T47D (cell line): ENCODE measurements at places on chromosomes 12 and 14.
A peak's percentile ranks its signal among the peaks of the same experiment; 100 is the strongest.

DNA sequence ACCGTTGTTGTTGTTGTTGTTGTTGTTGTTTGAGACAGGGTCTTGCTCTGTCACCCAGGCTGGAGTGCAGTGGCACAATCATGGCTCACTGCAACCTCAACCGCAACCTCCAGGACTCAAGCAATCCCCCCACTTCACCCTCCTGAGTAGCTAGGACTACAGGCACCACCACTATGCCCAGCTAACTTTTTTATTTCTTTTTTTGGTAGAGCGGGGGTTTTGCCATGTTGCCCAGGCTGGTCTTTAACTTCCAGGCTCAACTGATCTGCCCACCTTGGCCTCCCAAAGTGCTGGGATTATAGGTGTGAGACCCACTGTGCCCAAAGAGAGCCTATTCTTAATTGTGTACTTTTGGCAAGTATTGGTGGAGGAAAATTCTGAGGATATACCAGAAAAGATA lies 25.7 kb downstream of the MOK start:
- no peak for DNase-seq

DNA sequence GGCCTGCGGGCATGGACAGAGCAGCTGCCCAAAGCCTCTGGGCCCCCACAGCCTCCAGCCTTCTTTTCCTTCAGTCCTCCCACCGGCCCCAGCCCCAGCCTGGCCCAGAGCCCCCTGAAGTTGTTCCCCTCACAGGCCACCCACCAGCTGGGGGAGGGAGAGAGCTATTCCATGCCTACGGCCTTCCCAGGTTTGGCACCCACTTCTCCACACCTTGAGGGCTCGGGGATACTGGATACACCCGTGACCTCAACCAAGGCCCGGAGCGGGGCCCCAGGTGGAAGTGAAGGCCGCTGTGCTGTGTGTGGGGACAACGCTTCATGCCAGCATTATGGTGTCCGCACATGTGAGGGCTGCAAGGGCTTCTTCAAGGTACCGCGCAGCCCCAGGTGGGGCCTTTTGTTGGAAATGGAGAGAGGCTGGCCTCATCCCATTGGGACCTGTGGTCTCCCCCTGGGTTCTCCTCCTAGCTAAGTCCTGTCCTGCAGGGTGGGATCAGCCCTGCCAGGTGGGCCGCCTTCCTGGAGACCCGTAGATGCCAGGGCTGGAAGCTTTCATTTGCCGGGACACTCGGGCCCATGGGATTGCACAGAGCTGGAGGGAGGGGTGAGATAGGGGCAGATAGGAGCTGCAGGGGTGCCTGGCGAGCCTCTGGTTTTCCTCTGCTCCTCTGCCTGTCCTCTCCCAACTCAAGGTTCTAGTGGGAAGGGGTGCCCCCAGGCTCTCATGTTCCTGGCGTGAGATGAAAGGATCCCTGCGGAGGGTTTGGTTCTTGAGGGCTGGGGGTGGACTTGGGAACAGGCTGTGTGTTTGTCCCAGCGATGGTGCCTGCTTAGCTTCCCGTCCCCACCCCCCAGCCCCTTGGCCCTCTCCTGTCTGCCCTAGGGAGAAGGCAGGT lies 3.8 kb downstream of the NR4A1 start:
- DNase-seq = no peak

GRCh38 chr12:70671698-70672097 lies 34.5 kb upstream of the PTPRB start:
- DNase-seq = no peak

DNA sequence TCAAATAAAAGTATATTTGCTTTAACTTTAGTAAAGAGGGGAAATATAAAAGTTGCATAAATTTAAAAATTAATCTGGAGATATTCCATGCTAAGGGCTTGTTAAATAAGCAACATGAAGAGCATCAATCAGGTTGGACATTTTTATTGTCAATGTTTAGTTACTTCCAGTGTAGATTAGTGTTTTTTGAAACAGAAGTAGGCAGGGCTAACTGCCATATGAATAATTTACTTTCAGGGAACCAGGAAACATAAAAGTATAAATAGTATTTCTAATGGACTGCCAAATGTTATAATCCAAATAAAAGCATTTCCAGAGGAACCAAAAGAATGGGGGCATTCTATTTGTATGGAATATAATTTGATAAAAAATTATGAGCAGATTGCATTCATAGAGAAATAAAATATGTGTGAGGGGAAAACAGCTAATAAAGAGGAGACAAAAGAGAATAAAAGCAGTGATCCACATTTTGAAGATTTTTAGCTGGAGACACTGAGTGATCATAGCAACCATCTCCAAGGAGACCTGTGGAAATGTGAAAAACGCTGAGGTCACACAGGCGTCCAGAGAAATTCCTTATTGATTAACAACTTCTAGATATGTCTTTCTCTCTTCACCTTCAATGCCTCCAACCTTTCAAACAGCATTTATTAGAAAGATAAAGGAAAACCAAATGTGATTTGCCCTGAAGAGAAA lies 70.8 kb downstream of the SRGAP1 start:
- no peak for DNase-seq

DNA sequence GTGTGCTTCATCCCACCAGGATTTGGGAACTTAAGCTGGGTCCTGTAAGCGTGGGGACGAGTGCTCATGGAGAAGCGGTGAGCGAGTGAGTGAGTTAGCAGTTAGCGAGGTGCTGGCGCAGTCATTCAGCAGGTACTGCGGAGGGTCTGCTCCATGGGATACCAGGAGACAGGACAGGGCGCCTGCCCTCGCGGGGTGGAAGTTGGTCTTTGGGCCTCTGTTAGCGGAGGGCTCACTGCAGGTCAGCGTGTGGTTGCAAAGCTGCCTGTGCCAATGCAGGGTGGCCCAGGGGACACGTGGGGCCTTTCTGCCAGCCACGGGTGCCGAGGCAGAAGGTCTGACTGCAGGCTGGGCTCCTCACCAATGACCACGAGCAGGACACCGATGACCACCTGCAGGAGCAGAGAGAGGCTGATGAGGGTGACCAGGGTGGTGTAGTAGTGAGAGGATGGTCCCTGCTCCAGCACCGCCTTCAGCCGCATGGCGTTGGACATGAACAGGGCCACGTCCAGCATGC lies 97.6 kb downstream of the NINJ2 start:
- no peak for DNase-seq

- DNase-seq = no peak
Observed at GRCh38 chr12:116969615-116970585, 59.1 kb downstream of the FBXW8 start.

- DNase-seq = no peak
Observed at GRCh38 chr14:96514694-96515093, 12.5 kb downstream of the PAPOLA start.

DNA sequence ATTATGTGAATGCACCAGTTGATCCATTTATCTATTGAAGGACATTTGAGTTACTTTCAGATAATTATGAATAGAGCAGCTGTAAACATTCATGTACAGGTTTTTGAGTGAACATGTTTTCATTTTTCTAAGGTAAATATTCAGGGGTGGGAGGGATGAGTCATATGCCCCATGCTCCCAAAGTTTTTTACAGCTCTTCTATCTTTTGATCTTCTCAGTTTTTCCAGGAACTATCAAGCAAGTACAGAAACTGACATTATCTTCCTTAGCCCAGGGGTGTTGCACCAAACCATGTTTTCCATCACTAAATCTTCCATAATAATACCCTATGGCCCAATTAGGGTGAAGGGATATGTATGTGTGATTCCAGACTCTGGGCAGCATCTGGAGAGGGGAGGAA lies 384.5 kb downstream of the EMP1 start:
- no peak for DNase-seq

- no peak for DNase-seq
Observed at GRCh38 chr12:113221997-113222729, 899 bp downstream of the TPCN1 start.

DNA sequence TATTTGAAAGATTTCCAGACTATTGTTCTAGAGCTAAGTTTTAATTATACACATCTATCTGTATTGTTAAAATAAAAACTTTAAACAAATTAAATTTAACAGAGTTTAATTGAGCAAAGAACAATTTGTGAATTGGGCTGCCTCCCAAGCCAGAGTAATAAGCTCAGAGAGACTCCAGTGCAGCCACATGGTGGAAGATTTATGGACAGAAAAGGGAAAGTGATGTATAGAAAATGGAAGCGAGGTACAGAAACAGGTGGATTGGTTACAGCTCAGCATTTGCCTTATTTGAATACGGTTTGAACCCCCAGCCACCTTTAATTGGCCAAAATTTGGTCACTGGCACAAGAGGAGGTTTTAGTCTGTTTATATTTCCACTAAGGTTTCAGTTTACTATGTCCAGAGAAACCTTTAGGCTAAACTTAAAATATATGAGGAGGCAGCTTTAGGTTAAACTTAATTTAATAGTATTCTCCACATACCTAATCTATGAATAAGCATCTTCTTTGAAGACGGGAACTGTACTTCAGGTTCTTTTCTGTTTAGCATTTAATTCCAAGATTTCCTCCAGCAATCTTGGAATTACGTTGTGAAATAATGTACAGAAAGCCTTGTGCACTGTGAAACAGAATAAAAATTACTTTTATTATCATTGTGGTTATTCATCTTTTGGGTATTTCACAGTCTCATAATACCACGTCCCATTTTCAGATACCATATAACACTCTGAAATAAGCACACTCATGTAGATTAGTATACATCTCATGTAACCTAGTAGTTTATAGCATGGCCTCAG lies 19.4 kb downstream of the SRGAP1 start:
- no peak for DNase-seq

DNA sequence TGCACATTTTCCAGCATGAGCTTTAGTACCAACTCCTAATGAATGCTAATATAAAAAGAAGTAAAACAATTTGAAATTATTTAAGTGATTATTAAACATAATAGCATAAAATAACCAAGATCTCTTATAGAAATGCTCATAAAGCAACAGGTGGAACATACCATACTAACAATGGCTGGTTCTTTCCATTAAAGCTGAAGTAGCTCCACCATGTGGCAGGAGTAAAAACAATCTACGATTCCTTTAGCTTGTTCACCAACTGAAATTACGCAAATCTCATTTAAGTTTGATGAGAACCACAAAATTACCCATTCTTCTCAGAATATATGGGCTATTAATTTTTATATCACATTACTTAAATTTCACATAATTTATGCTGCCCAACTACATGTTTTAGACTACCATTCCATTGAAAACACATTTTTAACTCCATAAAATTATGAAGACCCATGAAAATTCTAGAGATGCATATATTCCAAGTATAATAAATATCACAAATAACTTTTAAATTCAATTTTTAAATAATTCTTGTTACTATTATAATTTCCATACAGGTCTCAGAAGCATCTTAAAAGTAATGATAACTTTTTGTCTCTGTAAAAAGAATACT lies 213.6 kb downstream of the DAD1 start:
- DNase-seq = peak; percentile 67

- DNase-seq = no peak
Observed at GRCh38 chr12:79351251-79351650, 339.5 kb downstream of the PAWR start.

DNA sequence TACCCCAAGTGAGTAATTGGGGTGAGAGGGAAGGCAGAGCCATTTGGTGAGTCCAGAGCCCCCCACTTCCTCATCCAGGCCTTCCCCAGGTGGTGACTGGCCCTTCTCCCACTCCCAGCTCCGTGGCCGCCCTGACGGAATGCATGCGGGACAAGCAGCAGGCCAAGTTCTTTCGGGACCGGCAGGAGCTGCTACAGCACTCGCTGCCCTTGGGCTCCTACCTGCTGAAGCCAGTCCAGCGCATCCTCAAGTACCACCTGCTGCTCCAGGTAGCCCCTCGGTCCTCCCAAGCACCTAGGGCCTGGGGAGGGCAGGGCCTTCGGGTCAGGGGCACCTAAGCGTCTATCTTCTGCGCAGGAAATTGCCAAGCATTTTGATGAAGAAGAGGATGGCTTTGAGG lies 26.5 kb downstream of the PLEKHG3 start:
- no peak for DNase-seq

GRCh38 chr14:99633918-99634317 lies 11.0 kb upstream of the HHIPL1 start:
- no peak for DNase-seq

DNA sequence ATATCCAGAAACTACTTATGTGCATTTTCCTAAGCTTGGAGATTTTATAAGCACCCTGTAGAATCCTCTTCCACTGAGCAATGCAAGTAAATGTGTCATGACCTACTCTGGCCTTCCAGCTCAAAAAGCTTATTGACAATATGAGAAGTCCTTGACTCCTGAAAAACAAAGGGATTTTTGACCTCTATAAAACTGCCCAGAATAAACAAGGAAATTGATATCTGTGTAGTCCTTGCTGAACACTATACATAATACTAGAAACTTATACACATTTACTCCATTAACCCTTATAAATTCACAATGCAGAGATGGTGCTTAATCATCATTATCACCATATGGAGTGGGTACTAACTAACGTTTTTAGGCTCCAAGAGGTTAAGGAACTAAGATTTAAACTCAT lies 197.4 kb upstream of the KRR1 start:
- DNase-seq = no peak

DNA sequence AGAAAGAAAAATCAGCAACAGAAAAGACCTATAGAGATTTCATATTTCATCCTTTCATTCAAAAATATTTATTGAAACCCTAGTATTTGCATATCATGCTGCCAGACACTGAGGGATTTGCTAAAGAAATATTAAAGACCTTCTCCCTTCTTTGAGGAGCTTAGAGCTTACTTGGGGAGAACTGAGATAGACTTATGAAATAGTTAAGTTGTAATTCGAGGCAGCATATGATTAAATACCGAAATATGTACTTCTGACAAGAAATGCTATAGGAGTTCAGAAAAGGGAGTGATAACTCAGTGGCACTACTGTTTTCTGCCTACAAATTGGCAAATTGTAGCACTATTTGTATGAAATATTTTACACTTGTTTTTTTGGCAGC lies 59.1 kb downstream of the PLXNC1 start:
- DNase-seq = no peak

DNA sequence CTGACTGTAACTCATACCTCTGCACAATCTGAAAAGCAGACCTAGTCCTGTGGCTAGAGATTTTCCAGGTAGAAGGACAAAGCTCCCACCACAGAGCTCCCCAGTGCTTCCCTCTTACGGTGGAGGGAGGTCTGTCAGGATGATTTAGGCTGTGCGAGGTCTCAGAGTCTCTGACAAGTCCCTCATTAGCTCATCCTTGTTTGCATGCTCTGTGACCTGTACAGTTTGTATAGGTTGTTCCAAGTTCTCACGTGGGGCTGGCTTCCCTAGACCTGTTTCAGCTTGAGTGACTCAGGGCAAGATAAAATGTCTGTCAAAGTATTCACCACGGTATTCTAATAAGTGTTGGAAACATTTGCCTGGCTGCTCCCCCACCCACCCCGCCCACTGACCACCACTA lies 34.8 kb downstream of the ASCL1 start:
- no peak for DNase-seq

- peak; percentile 46 for DNase-seq
Observed at GRCh38 chr12:47547077-47547476, 158.8 kb downstream of the RPAP3 start.

DNA sequence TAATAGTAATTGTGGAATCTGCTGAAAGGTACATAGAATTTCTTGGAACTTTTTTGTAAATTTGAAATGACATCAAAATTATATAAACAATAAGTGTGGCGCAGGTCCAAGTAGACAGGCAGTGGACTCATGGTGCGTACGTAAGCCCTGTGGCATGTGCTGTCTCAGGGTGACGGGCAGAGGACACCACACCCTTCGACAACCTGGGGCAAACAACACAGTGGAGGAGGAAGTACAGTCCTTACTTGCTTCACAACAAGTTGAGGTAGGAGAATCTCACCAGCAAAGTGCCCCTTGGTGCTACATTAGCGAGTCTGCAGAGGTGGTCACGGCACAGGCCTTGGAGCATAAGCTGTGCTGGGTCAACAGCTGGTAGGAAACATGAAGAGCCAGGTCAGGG lies 180.9 kb downstream of the AEBP2 start:
- no peak for DNase-seq

- DNase-seq = no peak
Observed at GRCh38 chr12:2580821-2581220, 213.9 kb upstream of the FKBP4 start.

GRCh38 chr14:83885837-83886293 lies 1644.1 kb upstream of the FLRT2 start:
- no peak for DNase-seq
